ENCODE measurements at places on chromosomes 2 and 18.

DNA sequence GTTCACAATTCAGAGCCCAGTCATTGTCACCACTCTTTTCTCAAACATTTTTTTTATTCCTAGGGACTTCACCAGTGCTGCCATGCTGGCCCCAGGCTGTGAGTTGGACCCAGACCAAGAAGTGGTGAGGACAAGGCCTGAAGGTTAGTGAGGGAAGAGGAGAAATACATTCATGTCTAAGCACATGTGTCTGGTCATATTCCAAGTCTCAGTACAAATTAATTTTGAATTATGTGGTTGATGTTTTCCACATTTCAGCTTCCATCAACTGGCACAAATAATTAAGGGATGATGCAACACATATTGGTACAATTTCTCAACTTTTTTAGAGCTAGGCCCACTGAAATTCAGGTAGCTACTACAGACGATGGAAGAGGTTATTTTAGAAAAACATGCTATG lies 106.6 kb upstream of the UPP2 start:
- no peak for ATAC-seq

- no peak for ATAC-seq
Observed at GRCh38 chr2:100397976-100398375, 19.5 kb downstream of the CHST10 start.

DNA sequence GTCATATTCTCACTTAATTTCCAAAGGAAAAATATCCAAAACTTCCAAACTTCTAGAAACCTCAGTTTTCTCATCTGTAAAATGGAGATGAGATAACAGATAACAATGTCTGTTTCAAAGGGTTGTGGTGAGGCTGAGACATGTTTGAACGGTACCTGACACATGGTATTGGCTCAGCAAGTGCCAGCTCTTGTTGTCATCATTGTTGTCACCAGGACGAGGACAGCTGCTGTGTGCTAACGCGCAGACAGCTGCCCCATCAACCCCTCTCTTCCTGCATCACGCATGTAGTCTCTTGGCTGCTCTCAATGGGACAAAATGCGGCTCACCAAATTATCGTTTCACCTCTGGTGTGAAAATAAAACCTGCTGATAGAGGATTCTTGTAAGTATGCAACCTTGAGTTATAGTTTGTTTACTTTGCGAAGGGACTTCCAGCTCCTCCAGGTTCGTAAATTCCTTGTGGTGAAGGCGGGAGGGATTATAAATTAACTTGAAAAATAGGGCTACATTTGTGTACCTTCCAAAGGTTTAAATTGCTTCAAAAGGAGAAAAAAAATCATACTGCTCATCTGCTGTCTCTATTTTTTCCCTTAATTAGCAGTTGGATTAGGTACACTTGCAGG lies 605.4 kb downstream of the BCL11A start:
- no peak for ATAC-seq

DNA sequence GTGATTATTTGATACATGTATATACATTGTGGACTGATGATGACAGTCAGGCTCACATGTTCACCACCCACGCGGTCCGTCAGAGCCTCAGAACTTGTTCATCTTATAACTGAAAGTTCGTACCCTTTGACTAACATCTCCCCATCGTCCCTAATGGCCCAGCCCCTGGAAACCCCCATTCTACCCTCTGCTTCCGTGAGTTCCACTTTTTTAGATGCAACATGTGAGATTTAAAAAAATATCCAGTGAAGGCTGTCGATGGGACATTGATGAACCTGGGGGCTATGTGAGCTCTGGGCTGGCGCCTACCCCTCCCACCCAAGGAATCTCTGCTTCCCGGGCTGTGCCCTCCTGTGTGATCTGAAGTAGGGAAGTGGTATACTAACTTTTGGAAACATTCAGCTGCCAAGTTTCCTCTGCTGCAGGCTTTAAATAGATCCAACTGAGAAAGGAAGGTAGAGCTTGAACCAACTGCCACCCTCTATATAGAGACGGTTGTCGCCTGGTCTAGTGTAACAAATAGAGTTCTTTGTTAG lies 163.8 kb downstream of the FAM210A start:
- ATAC-seq, result peak; percentile 83
